ENCODE measurements at places on chromosomes 12 and 14.

GRCh38 chr12:122306407-122306806, 40.1 kb upstream of the VPS33A start:
- DNase-seq: no peak

- no peak for DNase-seq
Observed at GRCh38 chr12:69150796-69151127, 88.6 kb upstream of the CPSF6 start.

DNA sequence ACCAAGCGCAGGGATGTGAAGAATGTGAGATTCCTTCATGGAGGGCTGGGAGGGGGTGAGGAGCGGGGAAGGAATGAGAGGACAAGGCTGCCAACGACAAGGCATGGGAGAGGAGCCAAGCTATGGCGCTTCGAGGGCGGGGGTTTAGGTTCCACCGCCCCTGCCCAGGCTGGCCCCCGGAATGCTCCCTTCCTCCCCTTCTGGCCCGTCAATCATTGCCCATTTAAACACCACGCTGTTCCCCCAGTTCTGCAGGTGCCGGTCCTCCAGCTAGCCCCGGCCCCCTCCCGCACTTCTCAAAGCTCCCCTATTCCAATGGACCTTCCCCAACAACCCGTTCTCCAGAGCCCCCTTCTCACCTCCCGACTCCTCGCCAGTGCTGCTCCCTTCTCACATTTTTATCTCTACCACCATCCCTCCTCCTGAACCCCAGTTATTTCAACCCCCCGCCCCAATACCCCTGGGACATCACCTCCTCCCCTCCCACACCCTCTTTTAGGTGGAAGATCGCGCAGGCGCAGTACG, 428 bp downstream of the RNF41 start:
- no peak for DNase-seq

- no peak for DNase-seq
Observed at GRCh38 chr14:69749956-69750355, 17.0 kb upstream of the SRSF5 start.

- DNase-seq: no peak
Observed at GRCh38 chr14:87108726-87109125, 884.3 kb downstream of the GALC start.

DNA sequence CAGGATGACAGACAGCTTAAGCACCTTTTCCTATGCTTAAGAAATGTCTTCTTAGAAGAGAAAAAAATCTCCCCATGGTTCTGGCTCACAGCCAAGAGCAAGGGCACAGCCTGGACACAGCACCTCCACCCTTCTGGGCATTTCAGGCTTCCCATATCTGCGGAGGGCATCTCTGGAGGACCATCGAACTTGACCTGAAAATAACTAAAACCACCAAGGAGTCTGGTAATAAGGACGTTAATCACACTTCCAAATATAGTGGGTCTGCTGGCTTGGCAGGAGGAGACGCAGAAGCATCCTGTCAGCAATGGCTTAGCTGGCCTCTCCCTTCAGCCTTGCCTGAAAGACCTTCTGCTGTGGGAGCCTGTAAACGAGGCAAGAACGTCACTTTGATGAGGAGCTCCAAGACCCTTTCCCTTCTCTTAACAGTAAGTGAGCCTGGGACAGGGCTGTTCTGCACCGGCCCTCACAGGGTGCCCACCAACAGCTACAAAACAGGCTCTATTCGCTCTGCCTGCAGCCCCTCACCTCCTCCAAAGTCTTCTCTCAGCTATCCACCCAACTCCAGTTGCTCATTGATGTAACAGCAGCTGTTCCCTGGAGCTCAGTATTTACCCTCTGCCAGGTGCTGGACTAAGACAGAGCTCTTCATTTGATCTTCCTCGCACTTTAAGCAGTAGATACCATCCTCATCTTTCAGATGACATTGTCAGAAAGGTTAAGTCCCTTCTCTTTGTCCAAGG, 13.2 kb downstream of the SETD3 start:
- no peak for DNase-seq

DNA sequence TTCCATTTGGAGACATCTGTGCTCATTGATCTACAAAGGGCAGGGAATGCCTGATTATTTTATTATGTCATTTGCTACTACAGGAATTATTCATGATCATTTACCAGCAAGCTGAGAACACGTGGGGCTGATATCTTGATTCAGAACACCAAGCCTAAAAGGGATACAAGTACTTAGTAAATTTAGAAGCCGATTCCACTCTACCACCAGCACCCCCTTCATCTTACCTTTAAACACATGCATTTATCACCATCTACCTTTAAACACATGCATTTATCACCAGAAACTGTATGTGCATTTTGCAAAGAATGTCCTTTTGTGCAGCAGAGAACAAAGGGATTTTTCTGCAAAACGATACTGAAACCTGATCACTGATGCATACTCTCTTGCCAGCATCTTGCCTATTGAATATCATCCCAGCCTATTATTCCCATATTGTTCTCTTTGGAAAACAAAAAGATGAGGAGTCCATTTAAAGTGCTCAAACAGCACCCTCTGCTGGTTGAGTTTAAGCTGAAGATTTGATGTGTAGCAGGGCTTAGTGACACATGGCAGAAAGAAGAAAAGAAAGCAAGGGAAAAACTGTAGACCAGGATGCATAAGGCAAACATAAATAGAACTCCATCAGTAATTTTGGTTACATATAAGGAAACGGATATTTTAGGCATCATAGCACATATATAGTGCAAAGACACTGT, 132.6 kb upstream of the PLEKHG7 start:
- DNase-seq: peak; percentile 13

- no peak for DNase-seq
Observed at GRCh38 chr12:116945886-116946550, 35.3 kb downstream of the FBXW8 start.
